ENCODE measurements at places on chromosomes 12 and 14.

- no peak for DNase-seq
Observed at GRCh38 chr12:16008421-16008824, 97.3 kb downstream of the DERA start.

DNA sequence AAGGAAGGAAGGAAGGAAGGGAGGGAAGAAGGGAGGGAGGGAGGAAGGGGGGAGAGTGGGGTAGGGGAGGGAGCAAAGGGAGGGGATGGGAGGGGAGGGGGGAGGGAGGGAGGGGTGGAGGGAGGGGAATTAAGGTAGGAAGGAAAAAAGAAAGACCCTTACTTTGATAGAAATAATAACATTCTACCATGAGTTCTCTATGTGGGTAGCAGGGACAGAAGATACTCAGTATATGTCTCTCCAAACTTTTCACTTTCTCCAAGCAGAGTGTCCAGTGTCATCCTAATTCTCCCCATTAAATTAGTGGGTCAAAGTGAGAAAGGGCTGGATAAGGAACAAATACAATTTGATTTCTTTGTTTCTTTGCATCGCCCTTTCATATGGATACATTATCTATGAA lies 553.4 kb upstream of the USP15 start:
- DNase-seq = no peak

DNA sequence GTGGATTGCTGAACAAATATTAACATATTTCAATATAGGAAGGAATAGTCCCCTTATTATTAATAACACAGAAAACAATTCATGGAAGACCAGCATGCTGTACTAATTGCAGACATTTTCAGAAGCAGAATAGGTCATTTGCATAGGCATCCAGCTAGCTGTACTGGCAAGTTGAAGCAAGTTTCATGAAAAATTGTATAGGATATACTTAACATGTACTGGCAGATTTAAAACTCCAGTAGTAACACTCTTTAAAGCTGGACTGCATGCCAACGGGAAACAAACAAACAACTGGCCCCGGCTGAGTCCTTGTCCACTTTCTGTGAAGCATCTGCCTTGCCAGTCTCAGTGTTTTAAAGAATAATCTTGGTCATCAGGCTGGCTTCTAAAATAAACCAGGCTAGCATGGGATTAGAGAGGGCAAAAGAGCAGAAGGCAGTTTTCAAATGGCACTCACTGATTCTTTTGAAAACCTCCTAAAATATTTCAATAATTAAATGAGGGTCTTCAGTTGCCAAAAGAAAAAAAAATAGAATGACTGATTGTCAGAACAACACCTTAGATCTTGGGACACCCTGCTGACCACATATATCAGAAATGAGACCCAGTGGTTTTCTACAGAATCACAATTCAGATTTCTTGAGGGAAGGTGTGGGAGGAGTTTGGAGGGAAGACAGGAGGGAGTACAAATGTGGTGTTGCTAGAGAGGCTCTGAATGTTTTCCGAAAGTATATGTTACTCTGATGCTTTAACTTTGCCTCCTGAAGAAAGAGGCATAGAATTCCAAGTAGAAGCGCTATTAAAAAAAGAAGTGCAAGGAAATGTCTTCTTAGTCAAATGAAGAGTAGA lies 122.5 kb upstream of the KRAS start:
- no peak for DNase-seq

DNA sequence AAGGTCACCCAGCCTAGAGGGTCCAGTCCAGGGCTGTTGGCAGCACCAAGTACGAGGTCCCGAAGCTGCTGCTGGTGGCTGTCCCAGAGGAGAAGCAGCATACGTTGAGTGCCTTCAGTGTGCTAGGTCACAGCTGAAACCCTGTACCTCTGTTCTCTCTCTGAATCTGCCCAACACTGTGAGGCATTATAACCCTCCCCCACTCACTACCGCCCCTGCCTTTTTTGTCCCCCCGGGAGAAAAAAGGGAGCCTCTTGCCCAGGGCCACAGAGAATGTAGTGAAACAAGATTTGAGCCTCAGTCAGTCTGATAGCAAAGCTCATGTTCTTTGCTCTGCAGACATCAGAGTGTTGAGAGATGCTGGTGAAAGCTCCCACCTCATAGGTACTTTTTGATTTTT lies 53.4 kb downstream of the PPP2R5C start:
- no peak for DNase-seq

GRCh38 chr14:36438883-36439282 lies 81.1 kb downstream of the NKX2-1 start:
- DNase-seq = no peak

GRCh38 chr12:48004053-48004941 lies at the start of gene COL2A1:
COL2A1 (minus strand) TSS chr12:48004476; CDS start chr12:48004321, 155 bp downstream.
- DNase-seq = no peak

Data from esophagus squamous epithelium (tissue), 5 donors.